A673 (cell line): ENCODE measurements at places on chromosomes 4 and X. TPM values are rescaled to one million over a fixed set of nuclear protein-coding genes. Genes with fewer than 3 reads are reported as not detected.

GRCh38 chr4:97073194-97073593, 1070.1 kb downstream of the STPG2 start:
- H3K4me1 ChIP-seq = no peaks in the 10 kb centered on the region
- no peaks in the 10 kb centered on the region for H3K36me3 ChIP-seq
- no peak overlapping the region for H3K27ac ChIP-seq
- no peaks in the 10 kb centered on the region for H3K27me3 ChIP-seq

- no peak for DNase-seq
- no peaks in the 10 kb centered on the region for H3K36me3 ChIP-seq
- no peak overlapping the region for H3K27ac ChIP-seq
These were observed 18.5 kb downstream of the TBL1X start for GRCh38 chrX:9483376-9483775.

DNA sequence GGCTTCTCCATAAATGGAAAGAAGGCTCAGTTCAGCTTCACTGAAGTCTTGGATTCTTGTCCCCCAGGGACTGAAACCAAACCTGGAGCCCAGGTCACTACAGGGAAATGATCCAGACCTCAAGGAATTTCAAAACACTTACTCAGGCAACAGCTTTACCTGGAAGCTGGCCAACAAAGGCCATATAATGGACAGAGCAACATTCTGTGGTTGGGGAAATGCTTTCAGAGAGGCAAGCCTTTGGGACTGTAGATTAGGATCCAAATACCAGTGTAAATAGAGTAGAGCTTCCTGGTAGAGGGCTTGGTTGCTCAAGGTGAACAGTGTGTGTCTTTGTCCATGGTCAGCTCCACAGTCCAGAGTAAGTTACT, 57.0 kb upstream of the PROM1 start:
- no peaks in the 10 kb centered on the region for H3K27me3 ChIP-seq
- no peak overlapping the region for H3K27ac ChIP-seq
- no peaks in the 10 kb centered on the region for H3K4me1 ChIP-seq
- no peak for DNase-seq

GRCh38 chr4:38333219-38333618, 330.8 kb upstream of the KLF3 start:
- H3K4me1 ChIP-seq = peaks cover 13% of the 10 kb centered on the region
- no peaks in the 10 kb centered on the region for H3K27me3 ChIP-seq
- H3K27ac ChIP-seq = no peak overlapping the region
- H3K36me3 ChIP-seq = no peaks in the 10 kb centered on the region
- no peak for DNase-seq
- H3K4me3 ChIP-seq = no peak overlapping the region

DNA sequence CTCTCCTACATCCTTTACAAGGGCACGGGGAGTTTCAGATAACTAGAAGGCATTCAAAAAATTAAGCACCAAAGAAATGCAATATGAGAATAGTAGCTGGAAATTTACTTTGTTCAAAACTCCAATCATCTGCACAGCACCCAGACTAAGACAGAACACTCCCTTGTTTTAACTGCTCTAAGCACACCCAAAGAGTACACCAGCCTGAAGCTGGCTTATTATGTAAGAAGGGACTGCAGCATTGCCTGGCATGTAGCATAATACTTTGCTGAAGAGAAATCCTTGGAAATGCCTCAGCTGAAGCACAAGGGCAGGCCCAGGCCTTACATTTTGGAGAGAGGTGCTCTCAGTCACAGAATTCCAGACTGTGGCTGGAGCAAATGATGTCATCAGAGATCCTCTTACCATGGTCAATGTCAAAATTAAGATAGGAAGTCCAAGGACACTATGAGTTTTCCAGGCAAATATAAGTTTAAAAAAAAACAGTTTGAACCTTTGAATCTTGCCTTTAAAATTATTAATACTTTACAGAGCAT, 14.8 kb downstream of the ARHGEF6 start:
- no peak for DNase-seq
- no peak overlapping the region for H3K4me3 ChIP-seq
- peaks cover 29% of the 10 kb centered on the region for H3K4me1 ChIP-seq
- no peaks in the 10 kb centered on the region for H3K27me3 ChIP-seq

- no peaks in the 10 kb centered on the region for H3K36me3 ChIP-seq
- H3K27ac ChIP-seq = no peak overlapping the region
- H3K4me1 ChIP-seq = no peaks in the 10 kb centered on the region
- no peak for DNase-seq
- H3K27me3 ChIP-seq = no peaks in the 10 kb centered on the region
These were observed 489.8 kb upstream of the AMOT start for GRCh38 chrX:113330416-113330815.

DNA sequence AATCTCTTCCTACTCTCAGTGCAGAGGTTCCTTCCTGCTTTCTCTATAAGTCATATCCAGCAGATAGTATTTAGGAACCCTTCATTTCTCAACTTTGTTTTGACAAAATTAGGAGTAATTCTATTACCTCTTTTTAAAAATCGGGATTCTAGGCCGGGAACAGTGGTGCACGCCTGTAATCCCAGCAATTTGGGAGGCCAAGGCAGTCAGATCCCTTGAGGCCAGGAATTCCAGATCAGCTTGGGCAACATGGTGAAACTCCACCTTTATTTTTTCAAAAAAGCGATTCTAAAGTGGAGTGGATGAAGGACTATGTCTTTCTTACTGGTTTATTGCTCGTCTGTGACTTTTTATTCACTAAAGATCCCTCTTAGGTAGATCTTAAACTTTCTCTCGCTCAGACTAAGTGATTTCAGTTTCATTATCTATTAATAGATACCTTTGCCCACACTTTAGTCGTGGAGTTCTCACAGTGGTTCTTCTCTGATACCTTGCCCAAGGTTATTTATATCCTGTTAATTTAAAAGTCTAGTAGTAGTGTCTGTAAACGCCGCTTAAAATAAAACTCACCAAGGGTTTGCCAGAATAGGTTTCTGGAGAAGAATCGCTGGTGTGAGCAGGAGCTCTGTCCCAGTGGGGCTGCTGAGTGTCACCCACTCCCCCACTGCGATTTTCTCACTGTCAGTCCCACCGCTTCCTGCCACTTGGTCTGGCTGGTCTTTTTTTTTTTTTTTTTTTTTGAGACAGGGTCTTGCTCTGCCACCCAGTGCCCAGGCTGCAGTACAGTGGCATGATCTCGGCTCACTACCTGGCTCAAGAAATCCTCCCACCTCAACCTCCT, 27.0 kb upstream of the TMEM131L start:
- no peaks in the 10 kb centered on the region for H3K4me1 ChIP-seq
- no peak for DNase-seq

DNA sequence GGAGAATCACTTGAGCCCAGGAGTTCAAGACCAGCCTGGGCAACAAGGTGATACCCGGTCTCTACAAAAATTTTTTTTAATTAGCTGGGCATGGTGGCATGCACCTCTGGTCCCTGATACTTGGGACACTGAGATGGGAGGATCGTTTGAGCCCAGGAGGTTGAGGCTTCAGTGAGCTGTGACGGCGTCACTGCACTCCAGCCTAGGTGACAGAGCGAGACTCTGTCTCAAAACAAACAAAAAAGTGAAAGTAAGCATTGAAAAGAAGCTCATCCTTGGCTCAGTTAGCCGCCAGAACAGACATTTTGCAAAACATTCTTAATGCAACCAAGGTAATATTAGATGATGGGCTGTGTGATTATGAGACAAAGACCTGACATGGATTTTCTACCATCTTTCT, 223.3 kb upstream of the VCX3A start:
- H3K36me3 ChIP-seq = no peaks in the 10 kb centered on the region
- no peaks in the 10 kb centered on the region for H3K4me1 ChIP-seq
- no peaks in the 10 kb centered on the region for H3K27me3 ChIP-seq

DNA sequence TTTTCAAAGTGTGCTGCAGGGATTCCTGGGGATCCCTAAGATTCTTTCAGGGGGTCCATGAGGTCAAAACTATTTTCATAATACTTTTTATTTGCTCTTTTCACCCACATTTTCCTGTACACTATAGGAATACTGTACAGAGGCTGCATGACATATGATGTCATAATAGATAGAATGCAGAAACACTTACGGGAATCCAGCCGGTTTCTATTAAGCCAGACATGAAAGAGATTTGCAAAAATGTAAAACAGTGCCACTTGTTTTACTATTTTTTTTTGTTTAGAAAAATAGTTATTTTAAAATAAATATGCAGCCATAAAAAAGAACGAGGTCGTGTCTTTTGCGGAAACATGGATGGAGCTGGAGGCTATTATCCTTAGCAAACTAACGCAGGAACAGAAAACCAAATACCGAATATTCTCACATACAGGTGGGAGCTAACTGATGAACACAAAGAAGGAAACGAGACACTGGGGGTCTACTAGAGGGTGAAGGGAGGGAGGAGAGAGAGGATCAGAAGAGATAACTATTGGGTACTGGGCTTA, 5.0 kb downstream of the ZFX start:
- no peak for DNase-seq
- H3K4me3 ChIP-seq = no peak overlapping the region
- H3K36me3 ChIP-seq = peaks cover 8% of the 10 kb centered on the region

DNA sequence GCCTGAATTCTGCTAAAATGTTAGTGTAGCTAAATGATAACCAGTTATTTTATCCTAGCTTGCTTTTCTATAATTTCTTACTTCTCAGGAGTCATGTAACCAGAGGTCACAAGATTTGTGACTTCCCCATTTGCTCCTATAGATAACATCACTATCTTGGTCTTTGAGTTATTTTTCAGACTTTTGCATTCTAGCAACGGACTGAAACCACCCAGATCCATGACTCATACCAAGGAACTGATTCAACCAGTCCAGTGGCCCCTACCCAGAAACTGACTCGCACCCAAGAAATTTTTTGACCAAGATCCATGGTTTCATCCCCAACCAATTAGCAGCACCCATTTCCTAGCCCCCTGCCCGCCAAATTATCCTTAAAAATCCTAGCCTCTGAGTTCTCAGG, 50.0 kb downstream of the IQCM start:
- H3K27ac ChIP-seq = no peak overlapping the region
- H3K4me1 ChIP-seq = peaks cover 11% of the 10 kb centered on the region

- H3K4me1 ChIP-seq = no peaks in the 10 kb centered on the region
- no peak for DNase-seq
- no peak overlapping the region for H3K27ac ChIP-seq
- H3K4me3 ChIP-seq = no peak overlapping the region
- no peaks in the 10 kb centered on the region for H3K36me3 ChIP-seq
These were observed 85.8 kb downstream of the DCTD start for GRCh38 chr4:182831376-182831775.

- DNase-seq = peak; percentile 2
- H3K4me1 ChIP-seq = no peaks in the 10 kb centered on the region
- H3K27me3 ChIP-seq = peaks cover 7% of the 10 kb centered on the region
- H3K27ac ChIP-seq = no peak overlapping the region
These were observed 158.1 kb downstream of the SOX3 start for GRCh38 chrX:140346729-140347128.

RTL9 gene
- total RNA-seq = 0.13 and 0.70 TPM in 2 replicates

RBM3 gene
- 259 and 260 TPM in 2 replicates for total RNA-seq

DNA sequence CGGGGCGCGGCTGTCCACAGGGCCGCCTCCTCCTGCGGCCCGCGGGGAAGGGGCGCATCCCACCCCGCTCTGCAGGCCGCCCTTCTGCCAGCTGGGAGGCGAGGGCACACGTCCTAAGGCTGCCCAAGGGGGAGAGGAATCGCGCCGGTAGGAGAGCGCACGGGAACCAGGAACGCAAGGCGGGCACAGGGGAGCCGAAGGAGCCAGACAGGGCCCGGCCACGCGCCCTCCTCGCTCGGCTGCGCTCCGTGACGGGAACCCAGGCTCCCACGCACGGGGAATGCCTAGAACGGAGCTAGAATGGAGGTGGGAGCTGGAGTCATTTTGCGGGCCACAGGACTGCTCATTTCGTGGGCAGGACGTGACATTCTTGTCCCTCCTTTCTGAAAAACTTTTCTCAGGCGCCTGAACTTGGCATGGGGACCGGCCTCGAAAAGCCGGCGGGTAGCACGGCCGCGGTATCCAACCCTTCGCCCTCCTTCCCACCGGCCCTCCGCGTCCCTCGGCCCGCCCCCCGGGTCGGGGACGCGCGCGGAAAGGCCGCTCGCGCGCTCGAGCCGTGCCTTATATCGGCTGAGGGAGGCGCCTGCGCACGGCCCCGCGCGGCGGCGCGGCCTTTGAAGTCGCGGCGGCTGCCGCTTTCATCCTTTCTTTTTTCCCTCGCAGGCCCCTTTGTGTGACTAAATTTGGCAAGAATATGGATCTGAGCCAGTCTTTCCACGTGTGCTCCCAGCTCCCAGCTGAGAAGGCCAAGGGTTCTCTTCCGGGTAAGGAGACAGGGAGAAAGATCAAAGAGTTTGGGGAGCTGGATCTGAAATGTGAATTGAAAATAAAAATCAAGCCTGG, 4.2 kb upstream of the LEF1 start:
- peaks cover 66% of the 10 kb centered on the region for H3K27me3 ChIP-seq
- H3K27ac ChIP-seq = no peak overlapping the region
- H3K4me3 ChIP-seq = peak overlapping the region; percentile 50
- no peaks in the 10 kb centered on the region for H3K36me3 ChIP-seq
- peaks cover 11% of the 10 kb centered on the region for H3K4me1 ChIP-seq

GRCh38 chr4:38512840-38513239, 151.2 kb upstream of the KLF3 start:
- no peaks in the 10 kb centered on the region for H3K27me3 ChIP-seq
- DNase-seq = no peak
- H3K36me3 ChIP-seq = no peaks in the 10 kb centered on the region
- no peaks in the 10 kb centered on the region for H3K4me1 ChIP-seq
- H3K4me3 ChIP-seq = no peak overlapping the region
- no peak overlapping the region for H3K27ac ChIP-seq

DNA sequence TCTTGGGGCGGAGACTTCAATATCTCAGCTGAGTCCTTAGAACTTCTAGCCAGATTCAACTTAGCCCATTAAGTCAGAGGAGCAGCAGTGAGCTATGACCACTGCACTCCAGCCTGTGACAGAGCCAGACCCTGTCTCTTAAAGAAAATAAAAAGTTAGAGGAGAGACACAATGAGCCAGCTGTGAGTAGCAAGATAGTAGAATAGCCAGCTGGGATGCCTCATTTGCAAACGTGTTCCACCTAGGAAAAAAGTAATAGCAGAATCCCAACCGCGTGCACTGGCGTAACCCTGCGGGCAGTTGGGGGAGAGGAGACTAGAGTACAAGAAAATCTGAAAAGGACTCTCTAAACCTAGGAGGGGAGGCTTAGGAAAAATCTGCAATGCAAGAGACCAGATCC, 133.2 kb upstream of the ANXA3 start:
- DNase-seq = no peak
- H3K36me3 ChIP-seq = no peaks in the 10 kb centered on the region
- H3K4me3 ChIP-seq = no peak overlapping the region
- H3K4me1 ChIP-seq = no peaks in the 10 kb centered on the region
- no peak overlapping the region for H3K27ac ChIP-seq

DNA sequence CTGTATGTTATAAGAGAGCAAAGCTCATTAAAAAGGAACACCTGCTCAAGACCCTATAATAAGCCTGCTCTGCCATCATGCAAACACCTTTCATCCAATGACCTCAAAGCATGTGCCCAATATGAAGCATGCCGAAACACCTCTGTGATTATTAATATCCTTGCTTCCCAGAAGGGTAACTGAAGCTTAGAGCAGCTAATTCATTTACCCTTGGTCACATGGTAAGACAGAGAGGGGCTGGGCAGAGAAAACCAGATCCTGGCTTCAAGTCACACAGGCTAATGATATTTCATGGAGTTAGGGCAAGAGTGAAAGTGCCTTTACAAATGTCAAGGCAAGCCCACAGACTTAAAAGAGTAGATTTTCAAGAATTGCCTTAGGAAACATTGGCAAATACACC, 5.6 kb downstream of the AMOT start:
- no peaks in the 10 kb centered on the region for H3K27me3 ChIP-seq
- H3K4me3 ChIP-seq = no peak overlapping the region
- H3K36me3 ChIP-seq = no peaks in the 10 kb centered on the region
- no peak for DNase-seq
